ENCODE measurements at places on chromosomes 1 and 21.

DNA sequence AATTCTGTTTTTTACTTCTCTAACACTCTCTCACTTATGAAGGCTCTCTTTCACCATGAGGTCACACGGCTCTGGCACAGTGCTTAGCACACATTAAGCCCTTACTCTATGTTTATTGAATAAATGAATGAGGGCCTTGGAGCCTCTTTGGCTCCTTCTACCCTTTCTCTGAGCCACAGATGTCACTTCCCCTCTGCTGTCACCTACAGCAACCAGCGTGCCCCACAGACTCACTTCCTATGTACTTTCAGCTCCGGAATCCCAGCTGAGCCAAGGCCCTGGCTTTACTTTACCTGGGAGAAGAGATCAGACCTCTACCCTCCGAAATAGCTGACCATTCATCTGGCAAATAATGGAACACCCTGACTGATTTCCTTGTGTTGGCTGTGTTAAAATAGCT, 53.7 kb upstream of the HMCN1 start:
- DNase-seq, result no peak

DNA sequence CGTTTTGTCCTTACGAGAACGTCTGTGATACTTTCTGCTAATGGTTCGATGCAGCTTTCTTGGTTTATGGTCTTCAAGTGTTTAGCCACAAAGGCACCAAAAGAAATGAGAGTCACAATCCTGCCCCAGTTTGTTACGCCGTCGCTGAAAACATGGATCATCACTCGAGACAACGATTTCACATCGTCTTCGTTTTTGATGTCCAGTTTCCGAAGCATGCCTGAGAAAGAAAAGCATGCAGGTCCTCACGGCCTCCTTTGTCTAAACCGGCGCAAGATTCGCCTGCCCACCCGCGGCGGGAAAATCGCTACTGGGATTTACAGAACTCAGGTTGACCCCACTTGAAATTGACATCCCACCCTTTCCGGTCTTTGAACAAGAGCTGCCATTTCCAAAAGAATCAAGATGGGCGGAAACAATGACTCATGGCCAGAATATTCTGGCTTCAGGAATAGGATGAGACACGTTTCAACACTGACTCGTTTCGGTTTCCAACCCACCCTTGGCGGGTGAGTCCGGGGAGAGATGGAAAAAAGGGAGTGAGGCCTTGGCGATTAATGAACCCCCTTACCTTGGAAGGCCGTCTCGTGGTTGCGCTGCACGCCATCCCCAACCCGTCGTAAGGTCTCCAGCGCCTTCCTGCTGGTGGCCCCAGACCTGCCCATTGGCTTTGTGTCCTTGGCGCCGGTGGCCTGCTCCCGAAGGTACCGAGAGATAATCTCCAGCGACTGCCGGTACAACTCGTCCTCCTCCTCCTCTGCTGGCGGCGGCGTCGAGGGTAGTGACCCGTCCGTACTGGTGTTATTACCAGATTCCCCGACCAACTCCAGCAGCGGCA, 919 bp downstream of the MCL1 start:
- DNase-seq, result no peak

GRCh38 chr1:46280092-46280491, 23.3 kb downstream of the LRRC41 start:
- no peak for DNase-seq

GRCh38 chr1:115677182-115677555, 35.4 kb downstream of the VANGL1 start:
- DNase-seq, result no peak

DNA sequence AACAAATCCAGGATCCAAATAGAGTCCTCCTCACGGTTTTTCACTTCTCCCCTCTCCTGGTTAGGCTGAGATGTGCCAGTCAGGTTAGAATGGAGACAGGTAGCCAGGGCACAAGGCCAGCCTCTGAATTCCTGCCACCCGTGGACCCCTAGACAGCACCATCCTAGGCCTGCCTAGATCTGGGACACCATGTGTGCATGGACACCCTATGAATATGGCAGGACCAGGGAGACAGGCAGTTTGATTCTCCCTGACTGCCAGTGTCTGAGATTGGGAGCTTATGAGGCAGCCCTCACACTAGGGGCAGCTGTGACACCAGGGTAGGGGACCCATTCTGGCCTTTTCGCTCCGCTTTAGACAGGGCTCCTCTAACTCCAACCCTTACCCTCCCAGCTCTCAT, 7.5 kb downstream of the AVPR1B start:
- DNase-seq, result no peak

All from effector memory CD8-positive, alpha-beta T cell (primary cell).